H4 (cell line): ENCODE measurements at places on chromosomes 5 and 9.

DNA sequence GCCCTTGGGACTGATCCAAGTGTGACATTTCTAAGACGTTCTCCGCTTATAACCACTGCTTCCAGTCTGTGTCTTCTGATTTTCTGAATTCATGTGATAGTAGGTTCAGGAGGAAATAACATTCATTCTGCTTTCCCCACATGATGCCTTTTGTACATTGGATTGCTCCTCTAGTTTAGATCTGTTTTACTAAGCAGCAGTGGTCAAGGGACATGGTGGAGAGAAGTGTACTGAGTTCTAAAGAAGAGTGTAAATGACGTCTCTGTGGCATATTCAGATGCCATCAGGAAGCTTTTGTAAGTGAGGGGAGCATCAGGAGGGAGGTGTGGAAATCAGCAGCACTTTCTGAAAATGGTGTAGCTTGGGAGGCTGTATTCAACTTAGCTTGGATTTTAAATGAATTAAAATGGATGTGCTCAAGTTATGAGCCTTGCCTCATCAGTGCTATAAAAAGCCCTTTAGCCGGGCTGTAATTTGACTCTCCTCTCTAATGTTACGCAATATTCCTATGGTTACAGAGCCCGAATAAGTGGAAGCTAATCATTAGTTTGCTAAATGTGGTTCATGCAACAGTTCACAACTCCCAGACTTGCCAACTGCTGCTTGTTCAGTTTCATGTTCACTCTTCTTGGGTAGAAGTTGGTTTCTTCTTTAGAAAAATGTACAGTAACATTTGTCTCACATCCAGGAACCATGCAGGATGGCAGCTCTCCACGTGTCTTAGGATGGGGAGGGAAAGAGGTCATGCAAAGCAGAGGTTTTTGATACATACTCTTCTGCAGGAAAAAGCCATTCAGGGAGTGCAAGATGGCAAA is 281.3 kb downstream of the ARHGAP26 start:
- peak; percentile 74 for DNase-seq

DNA sequence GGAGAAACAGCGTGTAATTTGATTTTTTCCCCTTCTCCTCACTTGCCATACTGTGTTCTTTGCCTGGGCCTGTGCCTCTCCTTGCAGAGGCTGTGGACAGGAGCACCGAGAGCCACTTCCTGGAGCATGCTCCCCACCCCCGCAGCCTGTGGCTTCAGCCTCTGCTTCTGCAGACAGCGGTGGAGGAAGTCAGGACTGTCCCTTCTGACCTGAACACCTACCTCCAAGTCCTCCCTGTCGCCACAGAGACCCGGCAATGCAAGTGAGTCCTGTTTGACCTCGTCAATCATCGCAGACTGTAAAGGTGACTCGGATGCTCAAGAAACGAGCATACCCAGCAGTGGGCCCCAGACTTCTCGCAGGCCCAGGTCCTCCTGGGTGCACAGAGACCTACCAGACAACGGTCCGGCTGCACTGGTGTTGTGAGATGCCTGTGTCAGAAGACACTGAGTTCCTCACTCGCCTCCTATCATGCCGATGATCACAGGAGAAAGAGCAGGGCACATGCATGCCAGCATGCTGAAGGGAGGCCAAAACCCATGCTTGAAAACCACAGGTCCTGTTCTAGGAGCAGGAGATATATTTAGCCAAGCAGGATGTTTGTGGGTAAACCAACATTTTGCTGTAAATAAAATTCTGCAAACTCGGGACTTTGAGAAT is 198.8 kb downstream of the AUH start:
- DNase-seq: peak; percentile 73

- no peak for DNase-seq
Measured at GRCh38 chr9:71662082-71662481, 106.2 kb downstream of the CEMIP2 start.

DNA sequence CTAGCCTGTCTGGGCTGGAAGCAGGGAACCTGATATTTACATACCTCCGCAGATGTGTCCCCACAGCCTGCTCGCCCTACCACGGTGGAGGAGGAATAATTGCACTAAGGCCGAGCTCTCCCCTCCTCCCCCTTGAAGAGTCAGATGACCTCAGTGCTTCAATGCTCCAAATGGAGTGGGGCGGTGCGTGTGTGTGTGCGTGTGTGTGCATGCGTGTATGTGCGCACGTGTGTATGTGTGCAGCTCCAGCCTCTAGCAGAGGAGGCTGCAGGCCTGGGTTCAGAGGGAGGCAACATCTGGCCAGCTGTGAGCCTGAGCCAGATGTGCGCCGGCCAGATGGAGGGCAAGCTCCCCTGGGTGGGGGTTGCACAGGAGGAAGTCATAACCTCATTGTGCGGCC is 90.5 kb downstream of the NRG2 start:
- DNase-seq: no peak

DNA sequence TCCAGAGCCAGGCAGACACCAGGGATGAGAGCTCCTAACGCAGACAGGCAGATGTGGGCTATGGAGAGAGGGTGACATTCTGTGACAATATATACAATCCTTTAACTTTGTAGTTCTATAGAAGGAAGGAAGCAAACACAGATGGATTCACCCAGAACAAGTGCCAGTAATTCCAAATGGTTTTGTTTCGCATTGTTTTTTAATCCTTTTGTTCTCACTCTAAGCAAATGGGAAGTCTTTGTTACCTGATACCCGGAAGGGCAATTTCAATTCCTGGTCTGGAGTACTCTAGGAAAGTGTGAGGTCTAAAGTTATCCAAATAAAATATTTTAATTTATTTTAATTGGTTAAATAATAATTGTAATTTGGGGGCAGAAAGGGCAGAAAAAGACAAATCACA is 2.5 kb downstream of the FRMD3 start:
- no peak for DNase-seq

GRCh38 chr9:127448112-127448805 is 2.9 kb downstream of the RPL12 start:
- no peak for DNase-seq

- no peak for DNase-seq
Measured at GRCh38 chr5:143613329-143613728, 198.6 kb upstream of the HMHB1 start.

DNA sequence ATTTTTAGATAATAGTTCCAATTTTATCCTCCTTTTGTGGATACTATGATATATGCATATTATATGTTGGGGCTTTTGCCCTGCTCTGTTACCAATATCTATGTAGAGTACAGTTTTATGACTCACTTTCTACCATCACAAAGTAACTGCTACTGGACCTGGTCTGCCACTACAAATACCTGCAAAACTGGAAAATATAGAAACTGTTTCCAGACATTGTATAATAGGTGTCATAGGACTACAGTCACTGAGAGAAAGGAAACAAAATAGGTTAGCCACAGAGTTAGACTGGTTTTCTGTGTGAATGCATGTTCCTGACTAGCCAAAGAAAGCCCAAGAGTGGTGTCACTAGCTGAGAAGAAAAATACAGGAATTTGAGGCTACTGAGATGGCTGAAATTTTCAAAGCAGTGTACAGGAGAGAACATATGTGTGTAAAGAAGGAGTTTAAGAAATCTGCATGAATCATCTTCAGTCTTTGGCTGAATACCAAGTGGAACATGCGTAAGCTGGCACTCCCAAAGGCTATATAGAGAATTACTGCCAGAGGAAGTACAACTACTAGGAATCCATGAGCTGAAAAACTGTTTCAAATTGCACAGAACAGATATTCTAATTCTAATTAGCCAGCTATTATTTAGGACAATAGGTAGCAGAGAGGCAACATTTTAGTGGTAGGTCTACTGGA is 29.0 kb upstream of the FAM174A start:
- peak; percentile 89 for DNase-seq

DNA sequence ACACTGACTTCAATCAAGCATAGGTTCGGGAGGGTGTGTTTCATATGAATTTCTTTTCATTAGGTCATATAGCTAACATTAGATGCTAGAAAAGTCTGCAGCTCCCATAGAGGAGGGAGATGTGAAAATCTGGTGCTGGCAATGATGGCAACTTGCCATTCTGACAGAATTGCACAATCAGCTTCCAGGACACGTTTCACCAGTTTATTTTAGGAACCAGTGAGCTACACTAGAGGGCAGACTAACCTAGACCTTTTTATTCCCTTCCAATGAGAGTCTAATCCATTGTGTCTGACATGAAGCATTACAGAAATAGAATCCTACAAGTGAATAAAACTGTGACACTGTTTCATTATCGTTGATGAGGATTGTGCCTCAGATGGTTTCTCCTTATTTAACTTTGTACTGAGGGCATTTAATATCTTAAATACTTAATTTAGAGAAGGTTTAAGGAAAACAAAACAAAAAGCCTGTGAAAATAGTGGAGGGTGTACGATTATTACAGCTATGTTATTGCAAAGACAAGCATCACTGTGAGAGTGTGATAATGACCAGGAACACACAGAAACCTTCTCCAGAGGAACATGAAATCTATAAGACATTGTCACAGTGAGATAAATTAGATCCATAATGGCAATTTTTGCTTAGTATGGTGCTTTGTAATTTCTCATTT is 363.3 kb upstream of the RPS23 start:
- DNase-seq: peak; percentile 86

DNA sequence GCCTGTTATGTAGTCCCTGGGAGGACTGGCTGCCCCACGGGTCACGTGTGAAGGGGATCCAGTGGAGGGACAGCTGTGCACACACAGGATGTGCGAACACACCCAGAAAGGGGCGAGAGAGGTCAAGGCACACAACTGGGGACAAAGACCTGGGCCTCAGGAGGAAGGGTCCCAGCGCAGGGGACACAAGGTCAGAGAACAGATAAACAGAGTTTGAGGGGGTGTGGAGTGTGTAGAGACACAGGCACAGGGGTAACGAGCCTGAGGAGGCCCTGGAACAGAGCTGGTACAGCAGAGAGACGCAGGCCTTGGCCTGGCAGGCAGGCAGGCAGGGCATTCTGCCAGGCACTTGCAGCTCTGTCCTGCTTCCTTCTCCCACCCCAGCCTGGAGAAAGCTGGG is 14.8 kb upstream of the PSMD5 start:
- DNase-seq: no peak

DNA sequence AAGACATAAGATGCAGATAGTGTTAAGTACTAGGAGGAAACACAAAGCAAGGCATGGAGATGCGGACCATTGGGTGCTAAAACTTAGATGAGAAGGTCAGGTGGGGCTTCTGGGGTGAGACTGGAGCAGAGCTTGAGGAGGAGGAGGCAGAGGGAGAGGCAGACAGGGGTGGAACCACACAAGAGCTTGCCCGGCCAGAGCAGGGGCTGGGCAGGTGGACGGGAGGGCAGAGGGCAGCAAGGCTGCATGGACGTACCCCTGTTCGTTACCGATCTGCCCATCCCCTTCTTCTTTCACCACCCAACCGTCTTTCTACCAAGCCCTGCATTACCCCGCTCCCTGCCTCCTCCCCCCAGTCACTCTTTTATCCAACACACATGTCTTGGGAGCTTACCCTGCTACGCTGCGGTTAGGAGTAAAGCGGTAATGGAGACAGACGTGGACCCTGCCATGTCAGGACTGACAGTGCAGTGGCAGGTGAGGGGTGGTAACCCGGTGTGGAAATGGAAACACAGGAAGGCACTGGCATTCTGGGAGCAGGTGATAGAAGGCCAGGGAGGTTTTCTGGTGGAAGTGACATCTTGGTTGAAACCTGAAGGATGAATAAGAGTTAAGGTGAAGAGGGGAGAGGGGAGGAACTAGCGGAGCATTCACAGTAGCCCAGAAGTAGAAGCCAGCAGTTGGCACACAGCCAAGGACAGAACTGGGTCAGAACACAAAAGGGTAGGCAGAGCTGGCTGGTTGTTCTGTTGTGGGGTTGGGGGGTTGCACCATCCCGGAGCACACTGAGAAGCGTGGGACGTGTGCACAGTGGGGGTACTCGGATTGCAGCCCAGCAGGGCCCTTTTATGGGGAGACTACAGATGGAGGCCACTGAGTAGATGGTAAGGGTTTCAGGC is 167.2 kb downstream of the CACNA1B start:
- DNase-seq: no peak

- DNase-seq: no peak
Measured at GRCh38 chr9:114000063-114000454, 78.0 kb downstream of the AMBP start.

DNA sequence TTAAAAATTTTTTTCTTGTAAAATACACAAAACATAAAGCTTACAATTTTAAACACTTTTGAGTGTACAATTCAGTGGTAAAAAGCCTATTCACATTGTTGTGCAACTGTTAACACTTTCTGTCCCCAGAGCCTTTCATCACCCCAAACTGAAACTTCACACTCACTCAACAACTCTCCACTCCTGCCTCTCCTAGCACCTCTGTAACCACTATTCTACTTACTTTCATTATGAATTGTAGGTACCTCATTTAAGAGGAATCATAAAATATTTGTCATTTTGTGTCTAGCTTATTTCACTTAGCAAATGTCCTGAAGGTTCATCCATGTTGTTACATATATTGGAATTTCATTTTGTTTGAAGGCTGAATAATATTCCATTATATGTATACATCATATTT is 4.3 kb upstream of the ZNF510 start:
- DNase-seq: no peak

DNA sequence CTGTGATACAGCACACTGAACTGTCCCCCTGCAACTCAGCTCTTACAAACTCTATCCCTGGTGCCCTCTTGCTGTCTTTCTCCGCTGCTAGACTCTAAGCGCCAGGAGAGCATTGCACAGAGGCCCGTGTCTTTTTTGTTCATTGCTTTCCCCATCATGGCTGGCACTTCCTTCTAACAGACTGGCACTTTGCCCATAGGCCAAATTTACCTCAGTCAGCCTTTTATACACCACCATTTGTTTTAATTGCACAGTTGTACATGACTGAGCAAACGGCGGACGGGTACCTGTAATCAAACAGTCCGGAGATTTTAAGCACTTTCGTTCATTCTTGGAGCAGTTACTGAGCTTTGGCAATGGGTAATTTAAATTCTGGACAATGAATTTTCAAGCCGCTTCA is 102.2 kb upstream of the CLINT1 start:
- no peak for DNase-seq

DNA sequence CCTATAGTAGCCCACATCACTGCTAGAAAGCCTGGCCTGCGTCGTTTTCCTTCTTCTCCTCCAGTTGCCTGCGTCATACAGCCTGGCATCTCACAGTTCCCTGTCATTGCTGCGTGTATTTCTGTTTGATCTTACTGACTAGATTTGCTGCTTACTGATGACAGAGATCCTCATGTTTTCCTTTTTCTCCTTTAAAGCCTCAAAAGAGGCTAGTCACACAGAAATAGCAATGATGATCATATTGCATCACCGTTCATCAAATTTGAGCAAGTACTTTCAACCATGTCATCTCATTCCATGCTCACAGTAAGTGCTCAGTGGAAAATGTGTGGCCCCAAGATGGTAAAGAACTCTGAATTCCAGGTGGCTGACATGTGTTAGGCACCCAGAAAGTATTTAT is 76.8 kb downstream of the MVB12B start:
- no peak for DNase-seq
